Thyroid gland (tissue), 4 donors: ENCODE measurements at places on chromosomes 5 and 9. TPM values are rescaled to one million over a fixed set of nuclear protein-coding genes. Genes with fewer than 3 reads are reported as not detected.

Gene EPB41L4B
- total RNA-seq: 56.4 TPM

Gene MAT2B
- total RNA-seq: 103 TPM

Gene PGM5
- 23.2 TPM for total RNA-seq

Gene CFAP90
- not detected for total RNA-seq

Gene IFNA13
- not detected for total RNA-seq

Gene FCN1
- total RNA-seq: not detected

- no peaks in the 10 kb centered on the region for H3K27me3 ChIP-seq
- H3K4me3 ChIP-seq: no peak overlapping the region
- no peaks in the 10 kb centered on the region for H3K36me3 ChIP-seq
- H3K4me1 ChIP-seq: no peaks in the 10 kb centered on the region
- no peak overlapping the region for H3K27ac ChIP-seq
These were observed 459.6 kb downstream of the ACTL7B start for GRCh38 chr9:108396193-108396592.

DNA sequence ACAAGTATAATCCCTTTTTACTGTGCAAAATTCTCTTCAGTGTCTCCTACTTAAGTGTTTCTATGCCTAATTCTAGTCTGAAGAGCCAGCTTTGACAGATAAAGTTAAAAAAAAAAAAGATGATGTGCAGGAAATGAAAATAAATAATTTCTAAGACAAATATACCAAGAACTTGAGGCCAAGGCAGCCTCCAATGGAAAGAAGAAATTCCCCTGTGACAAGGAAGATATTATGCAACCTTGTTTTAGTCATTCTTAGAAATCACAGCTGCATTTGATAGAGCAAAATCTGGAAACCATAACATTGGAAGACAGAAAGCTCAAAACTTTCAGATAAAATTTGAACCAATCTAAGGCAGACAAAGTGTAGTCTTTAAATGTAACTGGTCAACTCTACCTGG is 375.9 kb upstream of the TLE4 start:
- no peaks in the 10 kb centered on the region for H3K36me3 ChIP-seq
- H3K4me3 ChIP-seq: no peak overlapping the region
- no peaks in the 10 kb centered on the region for H3K4me1 ChIP-seq
- no peak for DNase-seq

DNA sequence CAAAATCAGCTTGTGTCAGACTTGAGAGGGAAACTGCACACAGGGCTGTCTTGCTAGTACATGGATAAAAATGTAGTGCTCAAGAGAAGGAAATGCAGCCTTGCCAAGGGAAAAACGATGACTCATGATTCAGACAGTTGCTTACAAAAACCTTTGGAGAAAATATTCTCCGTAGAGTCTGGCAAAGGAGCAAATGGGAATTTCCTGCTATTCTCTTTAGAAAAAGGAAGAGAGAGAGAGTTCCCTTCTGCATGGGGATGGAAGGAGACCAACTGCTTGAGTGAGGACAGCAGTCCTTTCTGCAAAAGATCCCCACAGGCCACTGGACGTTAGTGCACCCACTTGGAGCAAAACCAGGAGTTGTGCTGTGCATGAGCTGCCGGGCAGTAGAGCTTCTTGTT is 7.6 kb downstream of the IFNB1 start:
- H3K27me3 ChIP-seq: no peaks in the 10 kb centered on the region
- no peak overlapping the region for H3K4me3 ChIP-seq
- DNase-seq: peak; percentile 64
- H3K4me1 ChIP-seq: peaks cover 5% of the 10 kb centered on the region
- peak overlapping the region; percentile 34 for H3K27ac ChIP-seq

GRCh38 chr9:121989010-121989409 is 104.1 kb downstream of the TTLL11 start:
- no peaks in the 10 kb centered on the region for H3K36me3 ChIP-seq
- H3K27me3 ChIP-seq: no peaks in the 10 kb centered on the region
- no peak overlapping the region for H3K27ac ChIP-seq
- no peak overlapping the region for H3K4me3 ChIP-seq
- no peak for DNase-seq

DNA sequence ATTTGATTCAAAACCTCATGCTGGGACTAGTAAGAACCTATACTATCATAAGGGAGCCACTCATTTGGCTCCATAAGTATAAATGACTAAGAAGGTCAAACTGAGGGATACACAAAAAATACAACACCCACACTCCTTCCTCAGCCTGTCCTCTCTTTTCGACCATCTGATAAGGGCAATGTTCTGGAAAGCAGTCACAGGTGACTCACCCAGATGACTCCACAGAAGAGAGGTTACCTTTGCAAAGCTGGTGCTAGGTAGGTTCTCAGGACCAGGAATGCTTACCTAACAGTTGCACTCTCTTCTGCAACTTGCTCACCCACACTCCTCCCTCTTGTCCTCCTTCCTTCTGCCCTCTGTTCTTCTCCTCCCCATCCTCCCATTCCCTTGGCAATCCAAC is 32.9 kb downstream of the LHFPL2 start:
- no peaks in the 10 kb centered on the region for H3K27me3 ChIP-seq
- H3K36me3 ChIP-seq: no peaks in the 10 kb centered on the region
- no peak overlapping the region for H3K4me3 ChIP-seq
- DNase-seq: no peak
- no peak overlapping the region for H3K27ac ChIP-seq

DNA sequence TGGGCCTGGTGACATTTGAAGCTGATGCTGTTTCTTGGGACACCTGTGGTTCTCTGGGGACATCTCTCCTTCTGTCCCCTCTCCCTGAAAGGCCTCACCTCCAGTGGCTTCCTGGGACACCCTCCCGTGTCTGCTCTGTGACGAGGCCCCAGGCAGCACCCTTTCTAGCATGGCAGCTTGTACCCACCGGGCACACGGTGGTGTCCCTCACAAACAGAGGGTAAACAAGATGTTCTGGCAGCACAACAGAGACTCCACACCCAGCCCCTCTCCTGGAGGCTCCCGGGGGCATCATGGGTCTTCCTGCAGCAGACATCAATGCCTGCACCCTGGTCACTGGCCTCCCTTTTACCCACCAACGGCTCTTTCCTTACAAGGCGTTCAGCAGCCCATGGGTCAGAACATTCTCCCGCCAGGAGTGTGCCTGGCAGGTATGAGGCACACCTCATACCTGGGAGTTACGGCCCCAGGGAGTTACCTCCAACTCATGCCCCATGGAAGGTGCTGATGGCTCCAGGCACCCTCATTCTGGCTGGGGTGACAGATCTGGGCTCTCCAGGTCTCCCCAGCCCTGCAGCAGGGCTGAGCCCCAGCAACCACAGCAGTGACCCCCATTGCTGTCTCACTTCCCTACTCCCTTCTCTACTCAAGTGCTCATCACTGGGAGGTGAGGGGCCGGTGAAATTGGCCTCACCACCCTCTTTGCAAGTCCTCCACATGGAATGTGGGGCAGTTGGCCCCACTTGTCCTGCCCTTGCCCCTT is 51.1 kb downstream of the BARX1 start:
- H3K4me1 ChIP-seq: no peaks in the 10 kb centered on the region
- H3K27me3 ChIP-seq: no peaks in the 10 kb centered on the region
- H3K36me3 ChIP-seq: no peaks in the 10 kb centered on the region
- no peak for DNase-seq

- no peak for DNase-seq
- no peaks in the 10 kb centered on the region for H3K27me3 ChIP-seq
- H3K36me3 ChIP-seq: no peaks in the 10 kb centered on the region
- H3K4me1 ChIP-seq: no peaks in the 10 kb centered on the region
- no peak overlapping the region for H3K4me3 ChIP-seq
These were observed 35.1 kb downstream of the POLK start for GRCh38 chr5:75546830-75547229.
